ENCODE measurements at places on chromosomes 7 and 10.

- DNase-seq: no peak
Measured at GRCh38 chr7:139827042-139827441, 2.0 kb upstream of the TBXAS1 start.

DNA sequence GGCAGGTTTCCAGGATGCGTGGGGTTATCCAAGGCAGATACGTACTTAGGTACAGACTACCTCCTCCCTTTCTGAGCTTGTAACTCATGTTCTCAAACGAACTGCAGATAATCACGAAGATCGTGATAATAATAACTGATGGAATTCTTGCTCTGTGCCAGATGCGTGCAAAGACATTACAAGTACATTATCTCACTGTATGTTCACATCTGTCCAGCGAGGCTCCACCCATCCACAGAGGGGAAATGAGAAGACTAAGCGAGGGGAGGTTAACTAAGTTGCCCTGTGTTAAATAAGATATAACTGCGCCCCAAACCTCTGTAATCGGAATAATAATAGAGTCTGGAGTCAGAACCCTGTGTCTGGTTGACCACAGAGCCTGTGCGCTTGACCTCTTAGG lies 1.9 kb downstream of the GALNT17 start:
- no peak for DNase-seq

DNA sequence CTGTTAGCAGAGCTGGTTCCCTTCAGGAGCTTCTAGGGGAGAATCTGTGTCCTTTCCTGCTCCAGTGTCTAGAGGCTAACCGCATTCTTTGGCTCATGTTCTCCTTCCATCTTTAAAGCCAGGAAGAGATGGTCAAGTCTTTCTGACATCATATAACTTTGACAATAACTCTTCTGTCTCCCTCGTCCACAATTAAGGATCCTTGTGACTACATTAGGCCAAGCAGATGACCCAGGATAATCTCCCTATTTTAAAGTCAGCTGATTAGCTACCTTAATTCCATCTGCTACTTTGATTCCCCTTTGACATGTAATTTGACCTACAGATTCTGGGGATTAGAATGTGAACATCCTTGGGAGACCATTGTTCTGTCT lies 28.1 kb upstream of the SLC26A4 start:
- DNase-seq: no peak

DNA sequence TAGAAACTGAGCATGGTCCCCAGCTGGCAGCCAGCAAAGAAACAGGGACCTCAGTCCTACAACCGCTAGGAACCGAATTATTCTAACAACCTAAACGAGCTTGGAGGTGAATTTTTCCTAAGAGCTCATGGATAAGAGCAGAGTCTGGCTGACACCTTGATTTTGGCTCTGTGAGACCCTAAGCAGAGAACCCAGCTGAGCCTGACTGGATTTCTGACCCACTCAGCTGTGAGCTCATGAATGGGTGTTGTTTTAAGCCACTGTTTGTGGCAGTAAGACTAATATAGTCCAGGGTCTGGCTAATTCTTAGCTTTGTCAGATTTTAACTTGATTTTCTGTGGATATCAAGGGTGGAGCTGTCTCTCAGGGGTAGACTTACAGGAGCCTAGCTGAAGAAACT lies 77.1 kb downstream of the KAT6B start:
- DNase-seq: no peak

DNA sequence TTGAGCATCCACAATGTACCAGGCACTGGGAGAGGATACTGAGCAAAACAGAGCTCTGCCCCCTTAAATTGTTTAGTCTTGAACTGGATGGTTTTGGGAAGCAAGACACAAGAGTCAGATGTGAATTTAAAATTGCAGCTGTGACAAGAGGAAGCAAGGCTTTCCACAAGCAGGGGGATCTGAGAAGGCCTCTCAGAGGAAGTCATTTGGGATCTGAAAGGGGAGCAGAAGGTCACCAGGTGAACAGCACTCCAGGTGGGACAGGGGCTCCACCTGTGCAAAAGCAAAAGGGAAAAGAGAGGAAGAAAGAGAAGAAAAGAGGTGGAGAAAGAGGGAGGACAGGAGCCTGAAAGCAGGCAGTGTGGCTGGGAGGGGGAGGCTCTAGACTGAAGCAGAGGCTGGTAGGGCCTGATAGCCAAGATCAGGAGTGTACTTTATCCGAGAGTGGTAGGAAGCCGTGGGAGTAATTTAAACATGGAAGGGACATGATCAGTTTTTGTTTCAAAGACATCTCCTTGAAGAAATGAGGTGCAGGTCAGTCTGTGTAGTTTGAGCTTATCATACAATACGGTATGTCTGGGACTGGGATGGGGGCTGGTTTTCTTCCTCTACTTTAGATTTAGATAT lies 76.1 kb upstream of the DUSP5 start:
- no peak for DNase-seq

DNA sequence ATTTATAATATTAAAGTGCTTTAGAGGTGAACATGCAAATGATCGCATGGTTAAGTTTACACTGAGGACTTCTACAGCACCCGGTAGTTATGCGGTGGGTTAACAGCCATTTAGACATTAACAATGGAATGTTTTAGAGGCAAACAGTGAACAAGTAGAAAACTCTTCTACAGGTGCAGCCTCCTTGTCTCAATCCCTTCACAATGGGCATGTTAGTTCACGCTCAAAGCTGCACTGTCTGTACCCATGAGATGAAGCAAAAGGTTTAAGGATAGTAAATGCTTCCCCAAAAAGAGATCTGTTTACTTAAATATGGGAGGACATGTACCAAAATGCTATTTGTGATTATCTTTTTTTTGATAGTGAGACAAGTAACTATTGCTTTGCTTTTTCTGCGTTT lies 25.1 kb downstream of the PUS7 start:
- no peak for DNase-seq

Data from smooth muscle cell of the brain vasculature (primary cell).